Stimulated activated CD4-positive, alpha-beta T cell treated with anti-CD3 and anti-CD28 coated beads, TNF-alpha, amount 100 ng/mL, for 1 hour (primary cell): ENCODE measurements at places on chromosomes 12 and 14.

- DNase-seq = no peak
These were observed 31.6 kb upstream of the SGPP1 start for GRCh38 chr14:63759456-63759855.

GRCh38 chr12:119528241-119528640 is 65.3 kb upstream of the TMEM233 start:
- DNase-seq = no peak

GRCh38 chr14:87813211-87813610 is 179.8 kb downstream of the GALC start:
- DNase-seq = no peak

- DNase-seq = no peak
These were observed 13.6 kb downstream of the SFSWAP start for GRCh38 chr12:131724534-131724933.

DNA sequence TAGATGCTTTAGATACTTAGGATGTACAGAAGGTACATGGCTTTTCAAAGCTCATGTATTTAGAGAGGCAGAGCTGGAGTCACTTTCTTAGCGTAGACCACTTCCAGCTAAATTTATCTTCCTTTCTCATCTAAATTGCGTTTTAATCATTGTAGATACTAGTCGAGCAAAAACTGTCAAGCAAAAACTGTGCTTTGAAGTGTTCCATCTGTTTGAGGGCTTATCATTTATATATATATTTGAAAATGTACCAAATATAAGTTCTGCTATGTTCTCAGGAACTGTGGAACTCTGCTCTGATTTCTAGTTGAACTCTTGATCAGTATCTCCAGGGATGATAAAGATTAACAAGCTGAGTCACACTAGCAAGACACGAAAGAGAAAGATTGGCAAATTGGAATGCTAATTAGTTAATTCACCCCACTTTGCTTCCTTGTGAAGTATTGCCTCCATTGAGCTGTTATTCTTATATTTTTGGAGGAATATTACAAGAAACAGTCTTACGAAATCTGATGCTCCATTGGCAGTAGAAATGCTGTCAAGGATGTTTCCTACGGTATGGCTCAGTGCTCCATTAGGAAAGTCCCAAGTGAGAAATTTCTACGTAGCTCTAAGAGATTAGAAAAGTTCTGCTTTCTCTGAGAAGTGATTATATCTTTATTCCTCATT is 310.7 kb downstream of the AEBP2 start:
- no peak for DNase-seq

DNA sequence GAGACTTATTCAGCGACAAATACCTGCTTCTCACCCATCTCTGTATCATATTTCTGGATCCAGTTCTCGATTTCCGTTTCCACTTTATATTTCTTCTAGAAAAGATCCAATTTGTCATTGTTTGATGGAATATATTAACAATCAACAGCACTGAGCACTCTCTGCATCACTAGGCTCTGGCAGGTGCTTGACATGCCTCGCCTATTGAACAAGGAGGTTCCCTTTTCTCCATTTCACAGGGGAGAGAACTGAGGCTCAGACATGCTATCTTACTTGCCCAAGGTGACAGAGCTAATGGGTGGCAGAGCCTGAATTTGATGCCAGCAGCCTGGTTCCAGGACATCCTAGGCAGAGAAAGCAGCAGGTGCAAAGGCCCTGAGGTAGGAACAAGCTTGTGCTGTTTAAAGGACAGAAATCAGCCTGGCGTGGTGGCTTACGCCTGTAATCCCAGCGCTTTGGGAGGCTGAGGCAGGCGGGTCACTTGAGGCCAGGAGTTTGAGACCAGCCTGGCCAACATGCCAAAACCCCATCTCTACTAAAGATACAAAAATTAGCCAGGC is 12.1 kb downstream of the RITA1 start:
- no peak for DNase-seq
